ENCODE measurements at places on chromosomes 2 and 18. TPM values are rescaled to one million over a fixed set of nuclear protein-coding genes. Genes with fewer than 3 reads are reported as not detected.

Gene CNGA3
- total RNA-seq, result not detected

- no peak for DNase-seq
Measured at GRCh38 chr2:110732422-110733413, at the start of gene ACOXL. Gene ACOXL, plus strand, starts transcription at chr2:110732573. Its CDS starts 35,817 bp downstream, at chr2:110768390.

Gene EML6
- 1.9 TPM for total RNA-seq

Gene CDH19
- 12.9 TPM for total RNA-seq

DNA sequence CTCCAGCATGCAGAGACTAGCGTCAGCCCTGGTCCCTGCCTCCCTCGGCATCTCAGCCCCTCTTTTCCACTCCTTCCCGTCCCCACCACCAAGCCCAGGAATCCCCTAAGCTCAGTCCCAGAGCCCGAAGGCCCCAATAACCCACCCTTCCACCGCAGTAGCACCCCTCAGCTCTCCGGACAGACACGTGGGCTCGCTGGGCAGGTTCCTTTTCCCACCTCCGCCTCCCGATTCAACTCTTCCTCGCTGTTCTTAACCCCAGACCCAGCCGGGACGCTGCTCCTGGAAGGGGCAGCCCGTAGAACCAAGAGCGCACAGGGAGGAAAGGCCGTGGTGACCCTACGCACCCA, 1.4 kb downstream of the IHH start:
- DNase-seq, result no peak

DNA sequence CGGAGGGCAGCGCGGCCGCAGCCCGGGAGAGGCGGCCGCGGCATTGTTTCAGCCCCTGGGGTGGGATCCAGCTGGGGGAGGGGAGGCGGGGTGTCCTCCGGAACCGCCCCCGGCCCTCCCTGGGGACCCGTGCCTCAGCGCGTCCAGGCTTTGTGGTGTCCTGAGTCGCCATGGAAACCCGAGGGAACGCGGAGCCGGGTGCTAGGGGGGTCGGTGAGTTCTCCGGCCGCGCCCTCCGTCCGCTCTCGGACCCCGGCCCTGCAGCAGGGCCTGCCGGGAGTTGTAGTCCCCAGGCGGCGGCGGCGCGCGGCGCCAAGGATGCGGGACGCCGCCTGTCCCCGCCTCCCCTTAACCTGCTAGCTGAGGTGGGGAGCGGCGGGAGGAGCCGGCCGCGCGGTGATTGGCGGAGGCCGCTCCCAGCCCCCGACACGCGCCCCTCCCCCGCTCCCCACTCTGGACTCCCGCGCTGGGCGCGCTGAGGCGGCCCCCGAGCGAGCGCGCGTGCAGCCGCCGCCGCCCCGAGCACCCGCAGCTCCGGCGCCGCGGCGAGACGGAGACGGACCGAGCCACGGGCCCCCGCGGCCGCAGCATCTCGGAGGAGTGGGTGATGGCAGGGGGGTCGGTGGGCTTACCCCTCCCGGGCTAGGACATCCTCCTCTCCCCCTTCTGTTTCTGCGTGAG, at the start of gene DPYSL5:
Gene DPYSL5 (plus strand): TSS at position 478 of the 681 bp plus-strand sequence. CDS start 50,368 bp downstream, outside the sequence.
- no peak for DNase-seq

GRCh38 chr2:7017671-7018281, 100.6 kb downstream of the RNF144A start:
- DNase-seq, result no peak

- DNase-seq, result no peak
Measured at GRCh38 chr2:233331536-233331935, 22.8 kb upstream of the DGKD start.

DNA sequence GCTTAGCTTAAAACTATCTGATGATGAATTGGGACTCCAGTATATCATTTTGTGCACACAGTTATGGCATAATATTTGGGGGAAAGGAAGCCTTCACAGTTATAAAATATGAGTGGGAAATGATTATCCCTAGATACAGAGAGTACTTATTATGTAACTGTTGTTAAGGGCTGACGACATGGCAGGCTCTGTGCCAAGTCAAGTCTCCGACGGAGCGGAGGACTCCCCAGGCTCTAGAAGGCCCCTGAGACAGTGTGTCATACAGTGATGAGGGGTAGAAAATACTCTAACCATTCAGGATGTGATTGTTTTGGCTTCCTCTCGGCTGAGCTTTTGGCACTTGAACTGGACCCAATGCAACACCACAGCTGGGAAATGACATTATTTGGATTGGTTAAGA, 211.8 kb downstream of the SLC8A1 start:
- no peak for DNase-seq

Gene UGT1A10
- not detected for total RNA-seq

GRCh38 chr2:97769308-97769707, 55.9 kb downstream of the ZAP70 start:
- DNase-seq, result no peak

Gene NEURL3
- not detected for total RNA-seq

DNA sequence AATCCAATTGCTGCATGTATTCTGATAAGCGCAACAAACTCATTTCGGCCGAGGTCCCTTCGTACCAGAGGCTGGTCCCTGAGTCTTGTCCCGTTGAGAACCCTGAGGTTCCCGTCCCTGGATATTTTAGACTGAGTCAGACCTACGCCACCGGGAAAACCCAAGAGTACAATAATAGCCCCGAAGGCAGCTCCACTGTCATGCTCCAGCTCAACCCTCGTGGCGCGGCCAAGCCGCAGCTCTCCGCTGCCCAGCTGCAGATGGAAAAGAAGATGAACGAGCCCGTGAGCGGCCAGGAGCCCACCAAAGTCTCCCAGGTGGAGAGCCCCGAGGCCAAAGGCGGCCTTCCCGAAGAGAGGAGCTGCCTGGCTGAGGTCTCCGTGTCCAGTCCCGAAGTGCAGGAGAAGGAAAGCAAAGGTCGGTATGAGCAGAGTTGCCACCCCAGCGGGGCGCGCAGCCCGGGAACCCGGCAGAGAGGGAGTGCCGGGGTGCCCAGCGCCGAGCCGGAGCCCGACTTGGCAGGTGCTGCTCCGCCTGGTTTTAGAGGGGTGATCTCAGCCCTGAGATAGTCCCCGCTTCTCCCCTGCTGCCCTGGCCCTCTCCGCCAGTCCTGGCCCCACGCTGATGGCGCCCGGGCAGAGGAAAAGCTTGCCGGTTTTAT, 714 bp downstream of the HOXD10 start:
- DNase-seq, result no peak

DNA sequence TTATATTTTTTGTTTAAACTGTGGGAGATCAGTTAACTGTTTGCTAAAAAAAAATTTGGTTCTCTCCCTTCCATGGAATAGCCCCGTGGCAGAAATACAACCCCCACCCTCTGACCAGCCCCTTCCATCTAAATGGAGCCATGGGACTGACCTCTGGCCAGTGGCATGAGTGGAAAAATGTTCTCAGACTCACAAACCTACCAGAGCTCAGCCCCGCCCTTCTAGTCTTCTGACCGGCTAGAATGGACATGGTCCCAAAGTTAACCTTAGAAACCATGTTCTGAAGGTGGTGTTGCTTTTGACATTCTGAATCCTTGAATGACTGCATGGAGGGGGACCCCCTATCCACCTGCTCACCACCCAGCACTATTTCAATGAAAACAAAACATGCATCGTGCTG, 1.3 kb upstream of the CHRNA1 start:
- no peak for DNase-seq

GRCh38 chr2:58714238-58714637, 473.1 kb upstream of the FANCL start:
- DNase-seq, result no peak

- DNase-seq, result no peak
Measured at GRCh38 chr2:143948710-143949109, 571.2 kb downstream of the ZEB2 start.

GRCh38 chr18:77495982-77496690, 246.5 kb downstream of the GALR1 start:
- DNase-seq, result no peak

Gene ZNF519
- total RNA-seq, result 9.1 TPM
